ENCODE measurements at places on chromosomes 11 and 22.

GRCh38 chr22:43273902-43274484 is 69.2 kb downstream of the SCUBE1 start:
- DNase-seq = peak; percentile 43

DNA sequence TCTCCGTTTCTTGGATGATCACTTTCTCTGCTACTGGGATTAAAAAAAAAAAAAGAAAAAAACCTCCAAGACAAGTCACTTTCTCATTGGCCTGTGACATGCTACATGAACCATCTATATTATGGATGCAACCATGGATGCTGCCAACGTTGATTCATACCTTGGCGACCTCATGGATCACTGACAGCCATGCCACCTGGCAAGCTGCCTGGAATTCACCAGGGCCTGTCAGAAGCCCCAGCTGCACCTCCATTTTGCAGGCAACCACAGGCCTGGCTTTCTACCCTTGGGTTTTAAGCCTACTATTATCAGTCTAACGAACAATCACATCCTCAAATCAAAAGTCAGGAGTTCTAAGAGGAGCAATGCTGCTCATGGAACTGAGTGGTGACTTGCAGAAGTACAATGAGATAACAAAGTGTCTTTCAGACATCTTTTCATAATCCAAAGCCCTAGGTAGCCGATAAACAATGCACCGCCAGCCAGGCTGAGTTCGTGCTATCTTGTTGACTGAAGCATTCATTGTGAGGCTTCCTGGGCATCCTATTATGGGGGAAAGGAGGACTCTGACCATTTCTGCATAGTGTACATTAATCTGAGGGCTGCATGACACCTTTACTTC is 48.0 kb upstream of the CADM1 start:
- no peak for DNase-seq

GRCh38 chr22:39098576-39098975 is 1.5 kb downstream of the APOBEC3H start:
- DNase-seq = no peak

DNA sequence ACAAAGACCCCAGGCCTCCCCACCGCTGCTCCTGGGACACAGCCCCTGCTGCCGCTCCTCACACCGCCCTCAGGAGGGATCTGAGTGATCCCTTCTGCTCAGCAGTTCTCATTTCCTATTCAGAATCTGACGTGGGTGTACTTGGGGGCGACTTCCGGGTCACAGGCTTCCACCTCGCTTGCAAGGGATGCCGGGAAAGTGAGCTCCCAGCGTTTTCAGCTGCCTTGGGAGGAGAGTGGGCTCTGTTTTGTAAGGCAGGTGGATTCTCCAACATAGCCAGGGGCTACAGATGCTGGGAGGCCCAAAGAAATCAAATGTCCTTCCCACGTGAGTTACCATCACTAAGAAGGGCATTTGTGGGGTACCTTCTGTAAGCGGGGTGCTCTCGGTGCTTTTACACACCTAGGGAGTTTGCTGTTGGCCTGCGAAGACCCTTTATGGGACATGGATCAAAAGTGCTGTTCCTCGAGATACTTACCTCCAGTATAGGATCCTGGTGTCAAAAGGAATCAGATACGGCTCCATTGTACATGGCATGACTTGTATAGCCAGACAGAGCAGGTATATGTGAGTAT is 9.7 kb upstream of the LRRC10B start:
- DNase-seq = no peak

DNA sequence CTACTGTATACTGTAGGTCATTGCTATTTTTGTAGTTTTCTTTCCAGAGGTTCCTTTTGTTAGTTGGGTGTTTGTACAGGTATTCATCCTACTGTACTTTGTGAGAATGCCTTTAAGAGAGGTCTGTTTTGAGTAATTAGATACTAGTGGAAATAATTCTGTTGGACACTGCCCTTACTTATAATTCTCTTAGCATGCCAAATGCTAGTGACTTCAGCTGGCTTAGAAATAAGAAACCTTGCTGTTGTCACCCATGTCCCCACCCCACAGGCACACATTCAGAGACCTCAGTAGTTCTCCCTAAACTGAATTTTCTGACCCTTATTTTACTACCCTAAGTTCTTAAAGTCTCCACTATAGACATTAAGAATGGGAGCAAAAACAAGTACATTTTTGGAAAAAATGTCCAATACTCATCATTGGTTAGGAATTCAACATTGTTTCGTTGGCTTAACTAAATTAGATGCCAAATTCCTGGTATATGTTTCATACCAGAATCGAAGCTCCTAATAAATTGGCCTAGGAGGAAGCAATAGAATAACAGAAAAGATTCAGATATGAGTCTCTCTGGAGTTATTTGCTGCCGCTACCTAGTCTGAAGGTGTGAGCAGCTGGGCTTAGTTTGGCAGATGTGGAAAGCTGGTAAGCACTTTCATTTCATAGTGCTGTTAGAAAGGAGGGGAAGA is 28.4 kb downstream of the ZNF143 start:
- DNase-seq = no peak

Measured in liver (tissue), 10 donors.